Airway epithelial cell (primary cell): ENCODE measurements at places on chromosomes 7 and 10. TPM values are rescaled to one million over a fixed set of nuclear protein-coding genes. Genes with fewer than 3 reads are reported as not detected.

ECHDC3 gene
- total RNA-seq = 10.8 and 13.9 TPM in 2 replicates

CAV2 gene
- 197 and 208 TPM in 2 replicates for total RNA-seq

SPDYE2 gene
- total RNA-seq = not detected in 2 replicates

NEUROG3 gene
- not detected in 2 replicates for total RNA-seq

DIP2C gene
- 4.2 and 4.5 TPM in 2 replicates for total RNA-seq

PLXNA4 gene
- 0.07 TPM in 1 of 2 replicates, not detected in the other for total RNA-seq

OR6V1 gene
- not detected in 2 replicates for total RNA-seq

UPK3BL2 gene
- 106 and 157 TPM in 2 replicates for total RNA-seq

CLRN3 gene
- total RNA-seq = not detected in 2 replicates

SAP25 gene
- 0.35 TPM in 1 of 2 replicates, not detected in the other for total RNA-seq

CPA2 gene
- not detected in 2 replicates for total RNA-seq

ARHGAP22 gene
- total RNA-seq = 5.9 and 9.3 TPM in 2 replicates

ATG9B gene
- not detected in 2 replicates for total RNA-seq

PARD3 gene
- total RNA-seq = 29.0 and 44.2 TPM in 2 replicates

CRYGN gene
- not detected in 2 replicates for total RNA-seq

RET gene
- 0.35 and 0.37 TPM in 2 replicates for total RNA-seq

SNCG gene
- total RNA-seq = 8.9 and 14.5 TPM in 2 replicates

BTBD16 gene
- 0.14 and 0.42 TPM in 2 replicates for total RNA-seq

GHRHR gene
- total RNA-seq = not detected in 2 replicates

HOXA10 gene
- total RNA-seq = not detected in 2 replicates
